ENCODE measurements at places on chromosomes 12 and 14.

GRCh38 chr12:58367041-58367440, 425.7 kb downstream of the ATP23 start:
- no peak for DNase-seq

GRCh38 chr14:80078501-80078900, 132.8 kb downstream of the DIO2 start:
- no peak for DNase-seq

GRCh38 chr12:48986720-48987291, 8.7 kb downstream of the WNT1 start:
- no peak for DNase-seq

DNA sequence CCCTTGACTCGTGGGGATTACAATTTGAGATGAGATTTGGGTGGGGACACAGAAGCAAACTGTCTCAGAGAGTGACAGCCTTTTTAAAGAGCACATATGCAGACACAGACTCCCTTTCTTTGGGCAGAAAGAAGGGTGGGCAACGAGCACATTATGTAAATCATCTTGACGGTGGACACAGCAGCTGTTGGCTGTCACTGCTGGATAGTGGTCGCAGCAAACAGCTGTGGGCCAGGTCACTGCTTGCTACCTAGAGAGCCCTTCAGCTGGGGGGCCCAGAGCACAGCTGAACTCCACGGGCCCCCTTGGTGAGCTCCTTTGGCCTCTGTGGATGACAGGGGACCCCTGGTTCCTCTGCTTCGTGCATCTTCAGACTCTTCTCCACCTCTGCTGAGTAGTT, 23.1 kb downstream of the PPP2R5C start:
- DNase-seq = no peak

GRCh38 chr14:52254086-52254485, 13.4 kb upstream of the PTGDR start:
- DNase-seq = no peak

DNA sequence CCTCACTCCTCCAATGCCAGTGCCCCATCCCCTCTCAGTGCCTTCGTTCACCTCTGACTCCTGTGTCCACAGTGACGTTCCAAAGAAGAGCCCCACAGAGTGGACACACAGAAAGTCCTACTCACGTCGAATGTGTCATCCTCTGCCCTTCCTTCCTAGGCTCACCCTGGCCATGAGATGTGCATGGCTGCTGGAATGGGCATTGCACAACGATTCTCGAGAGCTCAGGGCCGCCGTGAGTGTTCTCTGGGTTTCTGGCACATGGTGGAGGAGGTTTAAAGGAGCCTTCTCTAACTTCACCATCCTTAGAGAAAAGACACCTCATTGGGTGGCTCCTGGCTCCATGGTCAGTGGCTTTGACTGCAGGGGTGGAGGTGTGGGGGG, 12.8 kb upstream of the CEP170B start:
- no peak for DNase-seq

DNA sequence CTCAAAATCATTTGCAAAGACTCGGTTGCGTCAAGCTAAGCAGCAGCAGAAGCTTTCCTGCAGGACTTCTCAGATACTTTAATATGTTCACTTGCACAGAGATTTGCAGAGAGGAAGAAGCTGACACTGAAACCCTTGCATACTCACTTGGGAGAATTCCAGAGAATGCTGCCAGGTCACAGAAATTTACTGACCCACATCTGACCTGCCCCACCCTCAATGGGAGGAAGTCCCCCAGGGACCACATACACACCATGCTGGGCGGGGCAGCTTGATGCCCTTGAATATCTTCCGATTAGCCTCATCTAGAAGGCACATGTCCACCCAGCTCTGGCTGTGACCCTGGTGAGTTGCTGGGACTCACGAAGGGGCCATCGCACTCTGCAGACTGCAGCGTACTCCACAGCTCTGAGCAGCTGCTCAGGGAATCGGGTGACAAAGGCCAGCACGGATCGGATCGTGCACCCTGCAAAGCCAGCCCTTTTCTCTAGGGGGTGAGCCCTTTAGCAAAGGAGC, 83.2 kb downstream of the ITPK1 start:
- no peak for DNase-seq

GRCh38 chr14:85125291-85125670, 404.7 kb upstream of the FLRT2 start:
- no peak for DNase-seq

GRCh38 chr14:92384461-92385133, 61.6 kb downstream of the SLC24A4 start:
- no peak for DNase-seq

DNA sequence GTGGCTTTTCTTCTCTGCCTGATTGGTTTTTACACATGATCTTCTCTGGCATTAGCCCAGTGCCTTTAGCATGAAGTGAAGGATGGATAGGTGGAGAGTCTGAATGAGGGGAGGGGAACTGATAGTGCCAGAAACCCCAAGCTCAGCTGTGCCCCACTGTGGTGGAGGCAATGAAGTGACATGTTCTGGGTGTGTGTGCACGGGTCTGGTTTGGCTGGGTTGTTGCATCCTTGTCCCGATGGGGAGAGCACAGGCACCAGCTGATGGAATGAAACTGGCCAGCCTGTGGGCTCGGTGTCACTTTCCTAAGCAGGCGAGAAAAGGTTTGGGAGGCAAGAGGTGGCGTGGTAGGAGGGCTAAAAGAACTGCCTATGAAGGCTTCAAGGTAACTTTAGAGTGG, 65.3 kb downstream of the CACNA1C start:
- no peak for DNase-seq

DNA sequence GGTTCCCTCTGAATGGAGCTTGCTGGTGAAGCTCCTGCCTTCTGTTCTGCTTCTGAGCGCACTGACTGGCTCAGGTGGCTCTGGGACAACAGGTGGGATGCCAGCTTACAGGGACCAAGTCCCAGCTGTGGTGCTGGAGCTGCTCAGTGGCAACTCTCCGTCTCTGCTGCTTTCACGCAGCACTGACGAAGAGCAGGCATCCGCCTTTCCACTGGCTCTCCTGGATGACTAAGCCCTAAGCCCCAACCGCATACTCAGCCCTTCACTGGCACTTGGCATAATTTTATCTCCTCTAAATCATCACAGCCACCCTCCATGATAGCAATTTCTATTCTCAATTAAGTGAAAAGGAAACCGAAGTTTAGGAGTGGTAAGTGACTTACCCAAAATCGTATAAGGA, 3.7 kb upstream of the RTL1 start:
- no peak for DNase-seq

GRCh38 chr14:65237941-65238340, 135.6 kb upstream of the MAX start:
- DNase-seq = no peak

- DNase-seq = no peak
Measured at GRCh38 chr12:53980802-53981496, 4.0 kb upstream of the HOXC10 start.

Data from NCI-H774 (cell line).